Stimulated activated CD8-positive, alpha-beta memory T cell treated with anti-CD3 and anti-CD28 coated beads, Interleukin-15, amount 100 ng/mL, for 24 hours (primary cell): ENCODE measurements at places on chromosomes 1 and 21.
A peak's percentile ranks its signal among the peaks of the same experiment; 100 is the strongest.

DNA sequence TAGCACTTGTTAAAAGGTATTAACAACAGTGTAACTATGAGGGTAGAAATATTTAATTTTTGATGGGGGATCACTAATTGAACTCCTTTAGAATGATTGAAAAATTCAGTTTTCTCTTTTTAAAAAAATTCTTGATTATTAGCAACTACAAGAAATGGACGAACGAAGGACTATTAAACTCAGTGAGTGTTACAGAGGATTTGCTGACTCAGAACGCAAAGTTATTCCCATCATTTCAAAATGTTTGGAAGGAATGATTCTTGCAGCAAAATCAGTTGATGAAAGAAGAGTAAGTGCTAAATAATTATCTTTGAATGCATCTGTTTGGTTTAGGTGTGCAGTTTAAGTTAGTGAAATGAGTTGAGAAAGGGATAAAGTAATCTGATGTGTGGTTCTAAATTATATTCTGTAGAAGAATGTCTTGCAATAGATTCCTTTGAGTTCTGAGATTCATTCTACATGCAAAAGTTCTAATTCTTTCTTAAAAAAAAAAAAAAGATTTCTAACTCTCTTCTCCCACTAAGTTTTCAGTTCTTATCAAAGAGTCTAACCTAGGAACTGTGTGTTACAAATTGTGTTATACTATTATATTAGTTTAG, 85.0 kb downstream of the FNBP1L start:
- no peak for DNase-seq

DNA sequence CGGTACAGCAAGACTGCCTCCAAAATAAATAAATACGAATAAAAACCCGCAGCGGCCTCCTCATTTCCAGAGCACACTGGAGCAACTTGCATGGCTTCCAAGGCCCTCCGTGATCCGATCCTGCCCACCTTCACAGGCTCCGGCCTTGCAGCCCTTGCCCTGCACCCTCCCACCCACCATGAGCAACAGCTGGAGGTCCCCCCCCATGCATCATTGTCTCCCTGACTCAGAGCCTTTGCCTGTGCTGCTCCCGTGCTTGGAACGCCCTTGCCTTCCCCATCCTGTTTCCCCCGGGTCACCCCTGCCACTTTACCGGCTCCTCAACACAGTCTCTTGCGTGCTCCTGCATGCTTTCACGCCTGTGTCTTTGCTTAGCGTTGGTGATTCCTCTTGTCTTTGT, 71.0 kb upstream of the ANGPTL1 start:
- DNase-seq: no peak

DNA sequence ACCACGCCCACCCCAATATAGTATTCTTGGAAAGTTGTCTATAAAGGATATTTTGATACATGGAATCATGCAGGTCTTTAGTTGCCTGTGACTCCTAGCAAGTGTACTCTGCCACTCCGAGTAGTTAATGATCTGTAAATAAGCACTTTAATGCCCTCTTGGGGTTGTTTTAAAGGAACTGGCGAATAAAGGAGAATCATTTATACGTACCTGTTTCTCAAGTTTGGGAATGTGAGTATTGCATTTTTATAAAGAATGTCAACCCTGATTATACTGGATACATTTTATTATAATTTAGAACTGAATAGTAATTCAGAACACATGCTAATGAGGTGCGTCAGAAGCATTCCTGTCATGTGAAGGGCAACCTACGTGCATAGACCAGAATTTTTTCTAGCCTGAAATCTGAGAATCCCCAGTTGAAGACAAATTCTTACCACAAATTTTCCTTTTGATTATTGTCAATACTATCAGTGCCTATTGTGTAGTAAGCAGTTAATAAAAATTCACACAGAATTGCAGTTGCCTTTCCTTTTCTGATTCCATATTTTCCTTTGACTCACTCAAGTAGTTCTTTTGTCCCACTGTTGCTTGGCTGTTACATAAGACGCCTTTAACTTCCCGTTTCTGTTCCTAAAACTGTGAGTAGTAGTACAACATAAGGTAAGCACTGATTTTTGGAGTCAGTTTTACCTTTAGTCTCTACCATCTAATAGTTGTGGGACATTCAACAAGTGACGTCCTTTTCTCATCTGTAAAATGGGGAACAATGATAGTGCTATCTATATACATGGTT, 5.1 kb downstream of the AHCYL1 start:
- no peak for DNase-seq

- DNase-seq: no peak
Observed at GRCh38 chr1:33972676-33973395, 109.0 kb downstream of the HMGB4 start.

DNA sequence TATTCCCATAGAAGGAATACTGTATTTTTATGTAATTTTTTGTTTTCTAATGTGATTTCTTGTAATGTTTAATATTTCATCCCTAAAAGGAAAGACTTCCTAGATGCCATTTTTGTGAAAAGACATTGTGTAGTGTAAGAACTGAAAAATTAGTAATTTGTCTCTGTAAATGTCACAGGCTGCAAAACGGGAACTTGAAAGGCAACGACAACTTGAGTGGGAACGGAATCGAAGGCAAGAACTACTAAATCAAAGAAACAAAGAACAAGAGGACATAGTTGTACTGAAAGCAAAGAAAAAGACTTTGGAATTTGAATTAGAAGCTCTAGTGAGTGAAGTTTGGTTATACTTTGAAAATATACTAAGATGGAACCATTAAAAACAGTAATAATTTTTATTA, 132.2 kb downstream of the ITSN1 start:
- DNase-seq: no peak

DNA sequence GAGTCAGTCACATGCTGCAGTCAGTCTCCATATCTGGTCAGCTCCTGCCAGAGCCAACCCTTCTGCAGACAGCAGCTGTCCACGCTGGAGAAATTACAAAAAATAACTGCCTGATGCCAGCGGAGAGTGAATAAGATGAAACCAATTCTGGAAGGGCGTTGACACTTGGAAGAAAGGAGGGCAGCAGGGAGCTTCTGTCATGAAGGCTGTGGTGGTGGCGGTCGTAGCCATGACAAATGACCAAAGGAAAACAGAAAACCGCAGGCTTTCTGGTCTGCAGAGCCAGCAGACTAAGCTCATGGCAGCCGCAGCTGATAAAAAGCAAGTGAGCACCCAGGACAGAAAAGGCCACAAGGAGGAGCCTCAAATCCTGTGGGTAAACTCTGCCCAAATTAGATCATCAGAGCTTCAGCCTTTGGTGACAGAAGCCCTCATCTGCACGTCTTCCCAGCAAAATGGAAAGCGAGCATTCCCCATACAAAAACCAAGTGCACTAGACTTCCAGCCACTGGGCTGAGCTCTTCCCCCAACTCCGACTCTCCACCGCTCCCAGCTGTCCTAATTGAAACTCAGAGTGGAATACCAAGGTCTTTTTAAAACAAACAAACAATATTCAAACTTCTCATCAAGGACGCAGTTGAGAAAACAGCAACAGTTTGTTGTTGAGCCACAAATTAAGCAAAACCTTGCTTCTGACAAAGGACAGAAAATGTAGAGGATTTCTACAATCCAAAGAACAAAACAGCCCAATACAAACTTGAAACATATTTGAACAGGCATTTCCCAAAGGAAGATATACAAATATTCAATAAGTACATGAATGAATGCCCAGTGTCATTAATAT, 28.7 kb downstream of the RSPH1 start:
- no peak for DNase-seq

- no peak for DNase-seq
Observed at GRCh38 chr1:75233302-75233929, 99.2 kb downstream of the LHX8 start.

- no peak for DNase-seq
Observed at GRCh38 chr21:38120984-38121855, 135.6 kb upstream of the KCNJ15 start.

- no peak for DNase-seq
Observed at GRCh38 chr1:156600733-156601121, 552 bp downstream of the GPATCH4 start.

DNA sequence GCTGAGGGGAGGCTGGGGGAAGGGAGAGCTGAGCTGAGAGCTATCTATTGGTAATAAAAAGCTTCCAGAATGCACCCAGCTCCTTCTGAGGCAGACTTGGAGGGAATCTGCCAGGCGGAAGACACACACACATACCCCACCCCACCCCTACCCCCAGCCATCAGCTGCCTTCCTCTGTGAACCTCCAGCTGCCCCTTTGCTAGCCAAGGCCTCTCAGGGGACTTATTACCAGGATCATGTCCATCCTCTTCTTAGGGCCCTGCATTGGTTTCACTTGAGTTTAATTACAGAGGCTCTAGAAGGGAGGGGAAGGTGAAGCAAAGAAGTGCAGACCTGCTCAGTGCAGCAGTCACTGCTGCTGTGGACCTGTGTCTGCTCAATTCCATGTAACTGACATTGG, 156.4 kb downstream of the OMA1 start:
- no peak for DNase-seq

DNA sequence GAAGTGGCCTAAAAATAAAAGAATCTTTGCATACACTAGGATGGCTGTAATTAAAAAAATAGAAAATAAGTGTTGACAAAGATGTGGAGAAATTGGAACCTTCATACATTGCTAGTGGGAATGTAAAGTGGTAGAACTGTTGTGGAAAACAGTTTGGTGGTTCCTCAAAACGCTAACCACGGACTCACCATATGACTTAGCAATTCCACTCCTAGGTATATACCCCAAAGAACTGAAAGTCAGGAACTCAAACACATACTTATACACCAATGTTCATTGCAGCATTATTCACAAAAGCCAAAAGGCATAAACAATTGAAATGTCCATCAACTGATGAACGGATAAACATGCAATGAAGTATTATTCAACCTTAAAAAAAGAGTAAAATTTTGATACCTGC, 10.8 kb upstream of the HMGCL start:
- no peak for DNase-seq

- no peak for DNase-seq
Observed at GRCh38 chr21:45499970-45500577, 42.2 kb downstream of the SLC19A1 start.

DNA sequence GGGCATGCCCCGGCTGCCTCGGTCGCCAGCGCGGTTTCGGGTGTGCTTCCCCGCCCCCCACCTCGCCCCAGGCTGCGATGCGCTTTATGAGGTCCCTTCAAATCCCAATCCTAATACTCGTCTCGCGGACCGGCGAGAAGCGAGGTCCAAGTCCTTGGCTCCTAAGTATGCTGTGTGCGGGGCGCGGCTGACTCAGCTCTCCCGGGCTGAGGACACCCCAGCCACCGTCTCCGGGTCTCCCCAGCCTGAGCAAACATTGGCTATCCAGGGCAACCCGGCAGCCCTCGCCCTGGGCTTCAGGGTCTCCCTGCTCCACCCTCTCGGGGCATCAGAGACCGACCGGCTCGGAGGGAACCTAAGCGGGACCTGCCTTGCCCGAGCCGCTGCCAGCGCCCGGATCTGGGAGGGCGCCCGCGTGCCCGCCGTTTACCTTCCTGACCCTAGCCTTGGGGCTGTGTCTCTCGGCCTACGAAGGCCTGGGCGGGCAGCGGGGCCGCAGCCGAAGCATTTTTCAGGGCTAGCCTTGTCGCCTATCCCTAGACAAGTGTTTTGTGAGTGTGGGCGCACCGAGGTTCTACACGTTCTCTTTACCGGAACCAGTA, 1.2 kb downstream of the ITPKB start:
- peak; percentile 26 for DNase-seq

GRCh38 chr1:97038410-97038809, 316.8 kb downstream of the PTBP2 start:
- no peak for DNase-seq

DNA sequence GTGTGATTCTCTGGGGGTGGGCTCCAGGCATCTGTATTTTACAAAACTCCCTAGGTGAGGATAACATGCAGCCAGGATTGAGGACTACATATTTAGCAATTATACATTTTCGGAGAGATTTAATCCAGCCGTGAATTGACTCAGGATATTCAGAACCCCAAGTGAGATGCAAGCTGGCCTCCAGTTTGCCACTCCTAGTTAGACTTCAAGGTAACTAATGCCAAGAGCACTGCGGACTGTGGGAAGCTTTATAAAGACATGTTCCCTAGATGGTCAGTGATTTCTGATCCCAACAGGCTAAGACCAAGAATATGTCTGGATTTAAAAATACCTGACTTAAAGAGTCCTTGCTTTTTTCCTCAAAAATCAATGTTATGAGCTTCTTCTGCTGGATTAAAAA, 308.5 kb downstream of the NTNG1 start:
- DNase-seq: no peak

DNA sequence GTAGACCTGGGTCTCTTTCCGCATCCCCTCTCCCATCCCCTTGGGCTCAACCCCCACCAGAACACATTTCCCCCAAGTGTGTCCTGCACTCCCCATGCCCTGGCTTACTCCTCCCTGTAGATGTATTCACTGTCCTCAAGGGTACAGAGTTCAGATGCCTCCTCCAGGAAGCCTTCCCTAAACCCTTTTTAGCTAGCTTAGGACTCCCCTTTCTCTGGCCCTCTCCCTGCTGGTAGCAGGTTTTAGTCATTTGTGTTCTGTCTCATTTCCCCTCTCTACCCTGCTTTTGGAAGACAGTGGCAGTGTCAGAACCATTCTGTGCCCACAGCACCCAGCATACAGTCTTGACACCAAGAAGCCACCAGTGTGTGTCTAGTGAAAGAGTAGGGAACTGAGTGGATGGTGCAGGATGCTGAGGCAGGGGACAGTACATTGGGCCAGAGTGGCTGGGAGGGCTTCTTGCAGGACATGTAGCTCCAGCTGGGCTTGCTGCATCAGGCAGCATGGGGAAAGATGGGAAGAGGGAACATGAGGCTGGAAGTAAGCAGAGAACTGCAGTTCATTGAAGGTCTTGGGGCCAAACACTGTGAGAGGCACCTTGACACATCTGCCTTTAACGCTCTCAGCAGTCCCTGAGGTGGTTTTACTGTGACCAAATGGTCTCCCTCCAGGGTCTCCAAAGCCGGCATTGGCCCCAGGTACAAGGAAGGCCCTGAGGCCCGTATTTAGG, 2.5 kb downstream of the FOXO6 start:
- no peak for DNase-seq

DNA sequence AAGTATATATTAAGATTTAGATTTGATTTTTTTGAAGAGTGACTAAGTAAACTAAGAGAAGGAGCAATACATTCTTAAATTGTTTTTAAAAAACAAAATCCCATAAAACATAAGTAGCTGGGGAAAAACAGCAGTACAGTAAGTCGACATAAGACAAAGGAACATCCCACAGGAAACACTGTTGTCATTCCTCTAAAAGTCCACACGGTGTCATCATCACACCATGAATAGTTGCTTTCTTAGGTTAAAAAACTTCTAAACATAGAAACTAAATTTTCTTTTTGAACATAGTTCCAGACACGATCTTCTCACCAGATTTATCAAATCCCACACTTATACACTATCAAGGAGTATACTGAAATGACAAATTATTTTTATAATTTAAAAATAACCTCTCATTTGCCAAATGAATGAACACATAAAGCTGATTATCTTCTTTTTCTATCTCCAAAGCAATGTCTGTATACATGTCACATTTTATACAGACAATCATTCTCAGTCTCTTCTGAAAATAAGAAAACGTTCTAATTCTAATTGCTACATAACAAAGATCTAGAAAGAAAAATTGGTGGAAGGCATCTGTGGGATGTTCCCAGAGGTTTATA, 15.8 kb downstream of the ODF2L start:
- DNase-seq: no peak

- no peak for DNase-seq
Observed at GRCh38 chr1:26278724-26279455, 996 bp upstream of the SH3BGRL3 start.
